Muscle of leg (tissue), 16 donors: ENCODE measurements at places on chromosomes 7 and 10. TPM values are rescaled to one million over a fixed set of nuclear protein-coding genes. Genes with fewer than 3 reads are reported as not detected.

GRCh38 chr7:26200038-26200443 lies 505 bp downstream of the HNRNPA2B1 start:
- peak; percentile 85 for DNase-seq

DNA sequence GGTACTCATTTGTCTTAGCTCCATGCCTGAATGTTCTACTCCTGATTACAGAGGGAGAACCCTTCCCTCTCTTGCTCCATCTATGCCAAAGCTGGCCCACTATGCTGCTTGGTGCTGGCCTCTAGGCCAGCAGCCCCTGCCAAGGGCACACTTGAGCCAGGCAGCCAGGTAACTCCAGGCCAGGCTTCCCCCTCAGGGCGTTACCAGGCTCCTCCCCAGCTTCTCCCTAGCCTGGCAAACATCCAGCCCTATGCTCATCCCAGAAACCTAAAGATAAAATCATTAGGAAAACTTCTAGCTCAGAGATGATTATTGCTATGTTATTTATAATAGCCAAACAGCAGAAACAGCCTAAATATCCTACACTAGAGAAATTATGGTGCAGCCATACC lies 103.7 kb downstream of the KCNMA1 start:
- no peak for DNase-seq

- DNase-seq, result no peak
Measured at GRCh38 chr10:23869548-23869947, 339.4 kb upstream of the KIAA1217 start.

GRCh38 chr10:122864901-122865300 lies 14.5 kb downstream of the FAM24B start:
- no peak for DNase-seq

- DNase-seq, result no peak
Measured at GRCh38 chr7:127233630-127234029, 19.1 kb downstream of the GRM8 start.

DNA sequence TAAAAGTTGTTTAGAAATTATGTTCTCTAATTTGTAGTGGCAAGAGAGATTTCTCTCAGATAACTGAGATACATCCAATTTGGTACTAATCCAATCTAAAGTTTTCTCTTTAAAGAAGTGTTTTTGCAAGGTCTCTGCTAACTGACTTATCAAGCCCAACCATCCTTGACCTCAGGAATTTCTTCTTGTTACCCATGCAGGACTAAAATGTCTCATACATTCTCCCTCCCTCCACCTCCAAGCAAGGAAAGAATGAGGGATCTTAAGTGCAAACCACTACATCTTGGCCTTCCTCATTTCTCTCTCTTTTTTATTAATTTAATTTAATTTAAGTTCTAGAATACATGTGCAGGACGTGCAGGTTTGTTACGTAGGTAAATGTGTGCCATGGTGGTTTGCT lies 12.8 kb downstream of the NRAP start:
- no peak for DNase-seq

- peak; percentile 50 for DNase-seq
Measured at GRCh38 chr10:24944512-24945255, 7.7 kb downstream of the PRTFDC1 start.

DNA sequence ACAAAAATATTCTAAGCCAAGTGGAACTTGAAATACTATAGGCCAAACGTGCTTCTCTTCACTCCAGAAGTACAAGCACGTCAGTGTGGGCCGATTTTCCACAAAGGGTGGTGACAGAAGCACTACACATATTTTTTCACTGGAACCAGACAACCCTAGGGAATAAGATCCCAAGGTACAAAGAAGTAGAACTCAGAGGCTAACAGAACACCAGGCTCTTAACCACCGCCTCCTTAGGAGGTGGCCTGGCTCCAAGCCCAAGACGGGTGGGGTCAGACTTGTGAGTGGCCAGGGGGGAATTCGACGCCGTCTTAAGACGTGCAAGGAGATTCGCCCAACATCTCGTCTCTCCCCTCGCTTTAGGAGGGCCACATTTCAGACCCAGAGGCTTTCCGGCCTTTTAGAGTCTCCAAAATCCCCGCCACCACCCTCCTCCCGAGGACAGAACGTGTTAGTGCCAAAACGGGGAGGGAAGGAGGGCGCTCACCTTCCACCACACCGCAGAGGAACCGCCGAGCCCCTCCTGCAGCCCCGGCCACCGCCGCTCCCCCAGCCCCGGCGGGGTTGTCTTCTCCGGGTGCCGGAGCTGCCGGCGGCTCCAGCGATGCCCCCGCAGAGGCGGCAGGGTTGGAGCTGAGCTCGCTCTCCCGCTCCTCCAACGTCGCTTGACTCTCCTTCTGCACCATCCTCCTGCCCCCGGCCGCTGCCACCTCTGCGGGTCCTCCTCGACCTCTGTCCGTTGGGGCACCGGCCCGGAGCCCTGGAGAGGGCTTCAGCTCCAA lies 716 bp downstream of the OGA start:
- DNase-seq, result peak; percentile 97

DNA sequence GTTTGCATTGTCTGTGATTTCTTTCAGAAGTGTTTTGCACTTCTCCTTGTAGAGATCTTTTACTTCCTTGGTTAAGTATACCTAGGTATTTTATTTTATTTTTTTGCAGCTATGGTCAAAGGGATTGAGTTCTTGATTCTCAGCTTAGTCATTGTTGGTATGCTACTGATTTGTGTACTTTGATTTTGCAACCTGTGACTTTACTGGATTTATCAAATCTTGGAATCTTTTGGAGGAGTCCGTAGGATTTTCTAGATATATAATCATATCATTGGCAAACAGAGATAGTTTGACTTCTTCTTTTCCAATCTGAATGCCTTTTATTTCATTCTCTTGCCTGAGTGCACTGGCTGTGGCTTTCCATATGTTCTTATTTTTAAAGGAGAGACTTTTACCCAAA lies 41.9 kb downstream of the CCSER2 start:
- DNase-seq, result no peak

- peak; percentile 15 for DNase-seq
Measured at GRCh38 chr7:24283897-24284698, at the start of gene NPY. Gene NPY, plus strand, starts transcription at chr7:24284190. Its CDS starts 1,051 bp downstream, at chr7:24285241.

GRCh38 chr7:100166317-100166940 lies 2.0 kb downstream of the GAL3ST4 start:
- no peak for DNase-seq

GRCh38 chr7:23930312-23930711 lies 220.3 kb downstream of the STK31 start:
- no peak for DNase-seq

- DNase-seq, result no peak
Measured at GRCh38 chr10:84608126-84608525, 279.7 kb downstream of the CCSER2 start.

GRCh38 chr7:131586259-131586658 lies 29.8 kb upstream of the PODXL start:
- peak; percentile 57 for DNase-seq

DNA sequence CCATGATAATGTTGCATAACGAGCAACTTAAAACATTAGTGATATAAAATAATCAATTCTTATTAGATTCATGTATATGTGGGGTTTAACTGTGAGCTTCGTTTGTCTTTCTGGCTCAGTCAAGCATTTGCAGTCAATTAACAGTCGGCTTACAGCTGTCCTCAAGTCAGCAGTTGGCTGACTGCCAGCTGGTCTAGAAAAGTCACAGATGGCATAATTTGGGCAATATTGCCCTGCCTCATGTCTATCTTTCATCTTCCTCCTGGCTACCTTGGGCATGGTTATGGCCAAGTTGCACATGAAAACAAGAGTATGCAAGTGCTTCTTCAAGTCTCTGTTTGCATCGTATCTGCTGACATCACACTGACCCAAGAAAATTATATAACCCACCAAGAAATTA lies 186.1 kb upstream of the ZWINT start:
- DNase-seq, result no peak

DNA sequence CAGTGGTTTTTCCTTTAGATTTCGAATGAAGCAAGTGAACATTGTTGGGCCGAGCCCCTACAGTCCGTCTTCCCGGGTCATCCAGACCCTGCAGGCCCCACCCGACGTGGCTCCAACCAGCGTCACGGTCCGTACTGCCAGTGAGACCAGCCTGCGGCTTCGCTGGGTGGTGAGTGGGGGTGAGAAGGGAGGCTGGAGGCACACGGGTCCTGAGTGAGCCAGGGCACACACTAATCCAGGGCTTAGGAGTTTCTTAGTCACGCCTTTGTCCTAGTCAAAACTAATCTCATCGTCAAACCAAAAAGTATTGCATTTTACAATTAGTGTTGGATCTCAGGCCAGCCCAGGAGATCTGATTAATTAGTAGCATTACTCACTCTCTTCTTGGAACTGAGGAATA lies 568.8 kb upstream of the FOXK1 start:
- no peak for DNase-seq

GRCh38 chr10:5576780-5577624 lies 52.2 kb downstream of the CALML3 start:
- DNase-seq, result no peak

DNA sequence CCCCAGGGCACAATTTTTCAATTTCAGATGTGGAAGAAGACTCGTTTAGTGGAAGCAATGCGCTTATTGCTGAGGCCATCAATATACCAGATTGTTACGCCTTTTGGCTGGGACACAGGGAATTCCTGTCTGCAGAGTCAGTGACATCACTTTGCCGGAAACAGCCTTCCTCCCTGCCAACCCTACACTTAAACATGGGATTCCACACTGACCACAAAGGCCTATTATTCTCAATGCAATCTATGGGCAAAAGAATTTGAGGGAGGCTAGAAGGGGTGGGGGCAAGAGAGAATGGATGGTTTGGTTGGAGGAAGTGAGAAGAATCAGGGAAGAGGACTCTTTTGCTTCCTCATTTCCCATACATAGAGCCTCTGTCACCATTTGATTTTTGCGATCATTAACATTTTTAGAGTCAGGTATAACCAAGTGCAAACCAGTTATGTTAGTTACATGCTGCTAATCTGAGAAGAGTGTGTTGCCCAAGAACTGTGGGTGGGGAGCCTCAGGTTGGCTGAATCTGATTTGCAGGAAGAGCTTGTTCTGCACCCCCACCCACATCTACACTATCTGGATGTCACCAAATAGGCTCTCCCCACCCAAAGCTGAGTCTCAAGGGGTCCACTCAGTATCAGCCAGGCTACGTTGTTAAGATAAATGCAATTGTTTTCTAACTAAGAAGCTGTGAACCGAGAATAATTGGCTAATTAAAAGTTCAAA lies 58.2 kb downstream of the ENTPD1 start:
- DNase-seq, result peak; percentile 89

Gene GHRHR
- polyA plus RNA-seq, result 1.5 TPM

Gene DNAJC30
- 6.3 TPM for polyA plus RNA-seq

Gene FAM25C
- polyA plus RNA-seq, result not detected

Gene TUBAL3
- not detected for polyA plus RNA-seq

Gene H2BK1
- polyA plus RNA-seq, result not detected

Gene CYP17A1
- 1.8 TPM for polyA plus RNA-seq
